Neural progenitor cell (in vitro differentiated cells): ENCODE measurements at places on chromosomes 2 and 18.

- peak; percentile 59 for DNase-seq
Measured at GRCh38 chr18:56748698-56749268, 97.6 kb downstream of the WDR7 start.

DNA sequence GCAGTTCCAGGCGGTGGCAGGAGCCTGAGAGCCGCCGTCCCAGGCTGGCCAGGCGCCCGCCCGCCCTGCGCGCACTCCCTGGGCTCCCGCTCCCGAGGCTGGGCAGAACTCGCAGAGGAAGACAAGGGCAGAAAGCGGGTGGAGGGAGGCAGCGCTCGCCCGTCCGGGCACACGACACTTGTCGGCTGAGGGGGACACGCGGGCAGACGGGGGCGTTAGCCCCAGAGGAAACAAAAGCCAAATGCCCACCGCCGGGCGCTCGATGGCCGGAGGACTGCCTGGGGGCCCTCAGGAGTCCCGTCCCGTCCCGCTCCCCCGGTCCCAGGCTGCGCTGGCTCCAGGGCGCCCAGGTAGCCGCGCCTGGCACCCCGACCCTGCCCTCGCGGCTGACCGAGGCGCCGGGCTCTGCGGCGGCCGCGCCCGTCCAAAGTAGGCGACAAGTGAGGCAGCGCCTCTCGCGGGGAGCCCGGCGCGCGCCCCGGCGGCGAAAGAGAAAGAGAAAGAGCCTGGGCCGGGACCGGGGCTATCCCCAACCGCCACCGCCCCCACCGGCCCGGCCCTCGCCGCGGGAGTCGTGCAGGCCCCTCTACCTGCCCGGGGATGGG is 491 bp downstream of the L3MBTL4 start:
- DNase-seq: peak; percentile 67

DNA sequence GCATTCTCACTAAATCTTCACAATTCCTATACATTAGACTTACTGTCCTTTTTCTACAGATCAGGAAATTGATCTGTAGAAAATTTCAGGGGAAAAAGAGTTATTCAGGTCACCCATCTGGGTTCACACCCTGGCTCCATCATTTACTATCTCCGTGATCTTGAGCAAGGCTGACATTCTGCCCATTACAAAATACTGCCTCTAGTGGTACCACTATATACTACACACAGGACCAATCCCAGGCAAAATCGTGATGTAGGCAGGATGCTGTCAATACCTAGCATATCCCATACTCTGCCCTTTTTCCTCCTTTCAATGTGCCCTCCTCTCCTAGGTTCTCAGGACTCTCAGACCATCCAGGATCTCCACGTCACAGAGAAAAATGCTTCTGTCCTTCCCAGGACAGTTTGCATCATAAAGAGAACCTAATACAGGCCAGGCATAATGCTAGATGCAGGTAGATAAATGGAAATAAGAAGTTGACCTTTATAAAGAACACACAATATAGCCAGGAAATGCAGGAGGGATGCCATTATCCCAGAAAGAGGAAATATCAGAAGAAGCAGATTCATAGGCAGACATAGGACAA is 101.9 kb downstream of the CDH20 start:
- peak; percentile 52 for DNase-seq

GRCh38 chr2:85584354-85584856 is at the start of gene VAMP5:
Gene VAMP5, plus strand, starts transcription at chr2:85584431. Its CDS starts 60 bp downstream, at chr2:85584491.
- DNase-seq: peak; percentile 49

DNA sequence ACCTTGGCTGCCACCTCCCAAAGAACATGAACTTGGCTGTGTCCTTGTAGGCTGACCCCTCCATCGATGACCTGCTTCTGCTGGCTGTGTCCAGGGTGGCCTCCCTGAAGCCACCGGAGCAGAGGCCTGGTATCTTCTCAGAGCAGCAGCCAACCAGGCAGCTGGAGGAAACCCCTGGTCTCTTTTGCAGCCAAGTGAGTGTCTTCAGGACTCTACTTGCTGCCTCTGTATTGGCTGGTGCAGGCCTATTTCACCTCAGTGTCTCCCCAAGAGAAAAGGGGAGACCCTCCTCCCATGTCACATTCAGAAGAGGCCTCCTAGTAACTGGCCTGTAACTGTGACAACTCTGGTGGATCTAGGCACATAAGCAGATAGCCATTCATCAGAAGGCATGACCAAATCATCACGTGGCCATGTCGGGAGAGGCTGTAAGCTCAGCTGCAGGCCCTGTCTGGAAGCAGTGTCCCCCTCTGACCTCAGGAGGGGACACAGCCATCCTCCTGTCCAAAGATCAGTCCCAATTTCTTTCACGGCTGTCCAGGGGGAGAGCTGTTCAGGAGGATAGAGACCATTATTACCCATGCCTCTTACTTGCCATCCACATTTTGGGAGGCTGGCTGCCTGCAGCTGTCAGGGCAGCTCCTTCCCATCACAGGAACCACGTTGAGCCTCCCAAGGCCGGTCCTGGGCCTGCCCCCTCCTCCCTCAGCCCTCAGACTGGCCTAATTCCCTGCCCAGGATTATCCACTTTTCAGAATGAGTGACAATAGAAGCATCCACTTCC is 20.9 kb upstream of the ROCK2 start:
- DNase-seq: peak; percentile 83

GRCh38 chr18:27995770-27996502 is 181.0 kb downstream of the CDH2 start:
- no peak for DNase-seq

GRCh38 chr2:190545093-190545492 is 10.6 kb upstream of the NEMP2 start:
- DNase-seq: no peak

DNA sequence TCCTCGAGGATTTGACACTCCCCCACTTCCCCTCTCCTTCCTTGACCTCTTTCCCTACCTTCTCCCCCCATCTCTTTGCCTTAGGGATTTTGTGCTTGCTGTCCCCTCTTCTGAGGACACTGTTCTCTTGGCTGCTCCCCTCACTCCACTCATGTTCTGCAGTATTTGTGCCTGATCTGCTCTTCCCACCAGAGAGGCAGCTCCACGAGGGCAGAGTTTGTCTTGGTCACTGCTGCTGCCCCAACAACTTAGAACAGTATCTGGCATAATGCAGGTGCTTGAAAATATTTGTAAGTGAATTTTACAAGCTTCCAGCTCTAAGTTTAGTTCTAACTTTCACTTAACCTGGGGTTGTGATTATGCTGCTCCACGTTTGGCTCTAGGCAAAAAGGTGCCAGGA is 10.0 kb upstream of the WIPF1 start:
- DNase-seq: no peak

DNA sequence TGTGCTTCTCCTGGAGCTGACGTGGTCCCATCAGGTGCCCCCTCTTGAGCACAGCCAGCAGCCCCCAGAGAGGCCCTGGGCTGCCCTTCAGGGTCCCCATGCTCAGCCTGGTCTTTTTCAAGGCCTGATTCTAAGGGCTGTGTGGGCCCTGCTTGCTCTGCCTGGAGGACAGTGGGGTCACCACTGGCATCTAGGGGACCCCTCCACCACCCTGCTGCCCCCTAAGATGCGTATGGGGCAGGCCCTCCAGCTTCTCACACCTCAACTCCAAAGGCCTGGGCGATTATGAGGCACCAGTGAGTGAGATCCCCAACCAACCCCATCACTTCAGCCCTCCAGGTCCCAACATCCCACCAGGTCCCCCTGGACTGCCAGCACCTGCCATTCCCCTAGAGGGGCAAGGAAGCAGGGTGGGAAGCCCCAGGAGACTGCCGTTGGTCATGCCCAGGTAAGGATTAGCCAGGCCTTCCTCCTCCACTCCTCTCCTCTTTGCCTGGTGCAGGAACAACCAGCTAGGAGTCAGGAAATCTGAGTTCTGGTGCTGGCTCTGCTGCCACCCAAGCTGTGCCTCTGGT is 114.4 kb downstream of the SMAD7 start:
- no peak for DNase-seq

DNA sequence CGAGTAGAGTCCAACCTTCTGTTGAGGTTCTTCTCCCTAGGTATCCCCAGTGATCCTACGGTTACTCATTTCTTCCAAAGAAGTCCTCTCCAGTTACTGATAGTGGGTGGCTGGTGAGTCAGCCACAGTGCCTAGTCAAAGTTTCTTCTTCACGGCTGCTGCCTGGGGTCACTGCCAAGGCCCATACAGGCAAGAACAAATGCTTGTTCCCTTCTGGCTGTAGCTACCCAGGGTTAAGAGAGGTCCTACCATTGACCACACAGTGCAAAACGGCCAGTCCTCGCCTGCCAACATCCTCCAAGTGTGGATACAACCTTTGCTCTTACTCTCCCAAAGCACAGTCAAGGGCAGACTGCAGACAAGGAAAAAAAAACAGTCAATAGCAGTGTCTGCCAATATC is 2.9 kb upstream of the PTPN4 start:
- no peak for DNase-seq

DNA sequence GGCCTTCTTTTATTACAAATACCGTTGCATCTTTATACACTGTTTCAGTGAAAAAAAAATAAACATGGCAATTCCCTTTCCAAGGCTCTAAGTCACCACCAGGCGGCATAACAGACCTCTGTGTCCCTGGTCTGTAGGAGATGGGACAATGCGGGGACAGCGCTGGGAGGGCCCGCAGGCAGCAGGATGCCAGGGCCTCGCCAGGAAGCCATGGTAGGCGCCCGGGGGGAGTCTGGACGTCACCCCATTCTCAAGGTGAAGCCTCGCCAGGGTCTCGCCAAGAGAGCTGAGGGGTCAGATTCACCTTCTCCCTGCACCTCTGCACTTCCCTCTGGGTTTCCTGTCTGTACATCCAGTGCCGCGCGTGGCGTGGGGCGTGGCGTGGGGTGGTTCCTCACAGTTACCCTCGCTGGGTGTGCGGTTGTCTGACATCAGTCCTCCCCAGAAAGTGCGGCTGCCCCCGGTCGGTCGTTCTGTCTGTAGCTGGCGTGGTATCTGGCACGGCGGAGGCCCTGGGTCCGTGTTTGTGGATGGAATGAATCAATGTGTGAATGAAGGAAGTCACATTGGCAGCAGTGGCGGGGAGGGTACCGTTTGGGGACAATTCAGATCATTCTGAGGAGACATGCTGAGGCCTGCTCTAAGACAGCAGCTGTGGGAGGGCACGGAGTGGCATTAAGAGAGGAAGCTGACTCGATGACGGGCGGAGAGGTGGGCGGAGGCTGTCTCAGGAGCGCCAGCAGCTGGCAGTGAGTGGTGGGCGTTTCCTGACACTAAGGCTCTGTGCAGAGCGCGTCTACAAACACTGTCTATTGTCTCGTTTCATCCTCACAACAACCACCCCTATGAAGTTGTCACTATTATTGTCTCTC is 46.0 kb downstream of the LRRFIP1 start:
- peak; percentile 84 for DNase-seq

DNA sequence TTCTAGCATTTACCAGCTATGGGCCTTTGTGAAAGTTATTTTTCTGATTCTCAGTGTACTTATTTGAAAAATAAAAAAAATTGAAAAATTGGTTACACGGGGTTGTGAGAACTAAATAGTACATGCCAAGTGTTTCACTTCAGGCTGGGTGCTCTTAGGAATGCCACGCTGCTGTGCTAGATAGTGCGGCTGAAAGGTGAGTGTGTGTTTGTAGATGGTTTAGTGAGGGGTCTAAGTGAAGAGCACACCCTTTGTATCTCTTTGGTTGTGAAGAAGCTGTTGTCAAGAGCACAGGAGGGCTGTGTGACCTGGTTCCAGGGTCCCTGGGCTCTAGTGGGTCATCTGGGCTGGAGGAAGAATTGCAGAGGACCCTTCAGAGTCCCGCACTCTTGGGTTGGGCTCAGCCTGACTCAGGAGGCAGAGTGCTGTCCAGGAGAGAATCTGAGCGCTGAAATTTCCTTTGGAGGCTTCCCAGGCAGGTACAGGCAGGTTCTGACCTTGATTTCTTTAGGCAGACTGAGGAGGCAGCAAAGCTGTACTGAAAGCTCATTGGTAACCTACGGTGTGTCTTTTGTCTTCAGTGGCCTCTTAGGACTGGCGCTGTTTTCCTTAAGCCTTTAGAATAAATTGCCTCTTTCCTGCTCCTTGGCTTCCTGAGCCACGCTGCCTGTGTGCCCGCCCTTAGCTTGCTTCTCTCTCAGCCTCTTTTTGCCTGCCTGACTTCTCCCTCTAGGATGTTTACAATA is 44.4 kb downstream of the MAP4K4 start:
- DNase-seq: peak; percentile 82

DNA sequence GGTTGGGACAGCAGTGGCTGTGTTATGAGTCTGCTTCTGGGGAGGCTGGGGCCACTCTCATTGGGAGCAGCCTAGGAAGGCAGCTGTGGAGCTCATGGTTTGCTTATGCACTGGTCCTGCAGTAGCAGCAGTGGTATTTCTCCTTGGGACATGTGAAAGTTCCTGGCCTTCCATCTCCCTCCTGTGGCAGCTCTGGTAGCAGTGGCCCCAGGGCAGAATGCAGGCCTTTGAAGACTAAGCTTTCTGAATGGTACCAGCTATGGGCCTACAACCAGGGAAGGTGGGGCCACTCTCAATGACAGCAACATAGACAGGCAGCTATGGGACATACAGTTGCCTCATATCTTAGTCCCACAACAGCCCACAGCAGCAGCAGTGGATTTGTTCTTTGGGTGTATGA is 117.3 kb upstream of the VWC2L start:
- DNase-seq: no peak

- DNase-seq: no peak
Measured at GRCh38 chr2:41662461-41662860, 385.4 kb upstream of the PKDCC start.

GRCh38 chr2:205370726-205371125 is 311.6 kb upstream of the NRP2 start:
- no peak for DNase-seq

- no peak for DNase-seq
Measured at GRCh38 chr2:127941461-127941860, 55.7 kb upstream of the AMMECR1L start.

- no peak for DNase-seq
Measured at GRCh38 chr2:133062931-133063665, 393.1 kb upstream of the LYPD1 start.

DNA sequence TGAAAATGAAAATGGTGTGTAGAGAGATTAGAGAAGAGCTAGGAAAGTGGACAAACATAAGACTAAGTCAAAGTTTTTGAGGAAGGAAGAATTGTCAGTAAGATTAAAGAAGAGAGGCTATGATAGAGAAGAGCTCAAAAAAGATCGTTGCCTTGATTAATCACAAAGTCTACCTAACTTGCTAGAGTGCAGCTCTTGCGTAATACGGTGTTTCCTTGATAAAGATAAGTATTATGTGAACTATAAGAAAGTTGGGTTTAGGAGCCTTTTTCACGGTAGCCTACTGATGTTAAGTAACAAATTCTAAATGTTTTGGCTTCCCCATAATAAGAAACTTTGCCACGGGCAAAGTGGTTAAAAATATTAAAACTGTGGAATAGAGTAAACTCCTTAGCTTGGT is 226.4 kb upstream of the NRXN1 start:
- DNase-seq: no peak

DNA sequence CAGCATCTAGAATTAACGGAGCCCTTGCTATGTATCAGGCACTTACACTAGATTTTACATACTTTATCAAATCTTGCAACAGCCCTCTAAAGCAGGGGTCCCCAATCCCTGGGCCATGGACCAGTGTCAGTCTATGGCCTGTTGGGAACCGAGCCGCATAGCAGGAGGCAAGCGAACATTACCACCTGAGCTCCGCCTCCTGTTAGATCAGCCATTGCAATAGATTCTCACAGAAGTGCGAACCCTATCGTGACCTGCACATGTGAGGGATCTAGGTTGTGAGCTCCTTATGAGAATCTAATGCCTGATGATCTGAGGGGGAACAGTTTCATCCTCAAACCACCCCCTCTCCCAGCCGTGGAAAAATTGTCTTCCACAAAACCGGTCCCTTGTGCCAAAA is 13.4 kb downstream of the DNAJB2 start:
- DNase-seq: no peak

GRCh38 chr2:238700117-238700457 is 147.8 kb upstream of the TWIST2 start:
- no peak for DNase-seq

GRCh38 chr18:39846265-39846664 is 2108.8 kb upstream of the PIK3C3 start:
- DNase-seq: no peak

- peak; percentile 18 for DNase-seq
Measured at GRCh38 chr18:59516356-59517155, 157.5 kb upstream of the LMAN1 start.
